LoVo (cell line): ENCODE measurements at places on chromosomes 5 and 9.

DNA sequence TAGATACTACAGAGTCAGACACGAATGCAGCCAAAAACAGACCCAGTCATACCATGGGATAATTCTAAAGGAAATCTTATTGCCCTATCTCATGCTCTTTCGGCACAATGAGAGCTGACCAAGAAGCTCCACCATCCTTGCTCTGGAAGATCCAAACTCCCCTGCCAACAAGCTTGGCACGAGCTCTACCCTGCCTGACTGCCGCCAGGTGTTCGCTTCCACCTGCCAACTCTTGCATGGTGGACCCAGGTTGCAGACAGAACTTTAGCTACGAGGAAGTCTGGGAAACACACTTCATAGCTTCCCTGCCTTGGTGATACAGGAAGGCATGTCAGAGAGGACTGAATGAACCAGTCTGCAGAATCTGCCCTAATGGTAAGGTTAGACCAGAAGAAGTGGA lies 355.0 kb downstream of the DRD1 start:
- no peak for DNase-seq

DNA sequence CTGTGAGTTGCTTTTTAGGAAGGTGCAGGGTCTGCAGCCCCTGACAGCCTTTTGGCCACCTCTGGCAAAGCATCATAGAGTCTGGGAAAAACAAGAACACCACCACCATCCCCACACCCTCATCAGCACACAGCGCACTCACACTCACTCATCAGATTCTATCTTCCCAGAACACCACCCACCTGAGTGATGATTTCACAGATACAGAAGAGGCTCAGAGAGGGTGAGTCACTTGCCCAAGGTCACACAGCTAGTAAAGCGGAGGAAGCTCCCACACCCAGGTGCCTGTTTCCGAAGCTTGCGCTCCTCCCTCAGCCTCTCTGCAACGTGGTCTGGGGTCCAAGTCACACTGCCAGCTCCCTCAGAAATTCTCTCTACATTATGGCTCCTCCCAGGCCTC lies 41.8 kb upstream of the HRH2 start:
- DNase-seq = no peak

- DNase-seq = no peak
Observed at GRCh38 chr5:36897616-36898015, 21.0 kb downstream of the NIPBL start.

DNA sequence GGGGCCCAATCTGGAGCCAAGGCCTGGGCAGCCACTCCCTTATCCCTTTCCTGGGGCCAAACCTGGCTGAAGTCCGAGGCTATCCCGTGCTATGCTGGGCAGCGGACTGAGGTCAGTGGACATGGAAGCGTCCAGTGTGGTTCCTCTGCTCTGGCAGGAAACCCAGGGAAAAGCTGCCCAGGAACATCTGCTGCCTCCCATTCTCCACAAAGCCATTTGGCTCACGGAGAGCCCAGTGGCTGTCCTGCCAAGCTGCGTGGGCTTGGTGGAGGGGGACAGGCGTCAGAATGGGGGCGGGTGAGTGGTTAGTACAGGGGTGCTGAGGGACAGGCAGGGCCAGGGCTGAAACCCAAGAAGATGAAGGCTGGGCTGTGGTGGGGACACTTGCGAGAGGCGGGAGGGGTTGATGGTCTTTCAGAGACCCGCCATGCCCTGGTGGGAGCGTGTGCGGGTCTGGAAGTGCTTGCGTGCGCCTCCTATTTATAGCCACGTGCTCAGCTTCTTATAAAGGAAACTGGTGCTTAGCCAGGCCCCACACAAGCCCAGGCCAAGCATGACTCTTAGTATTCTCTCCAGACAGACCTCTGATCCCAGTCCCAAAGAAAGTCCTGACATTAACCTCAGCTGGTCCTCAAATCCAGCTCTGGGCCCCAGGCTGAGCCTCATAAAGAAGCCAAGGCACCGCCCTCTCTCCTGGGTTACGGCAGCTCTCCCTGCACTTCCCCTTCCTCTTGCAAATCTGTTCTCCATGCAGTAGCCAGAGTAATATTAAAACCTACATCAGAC lies 9.4 kb upstream of the SLC6A7 start:
- no peak for DNase-seq

GRCh38 chr5:129858131-129858675 lies 46.1 kb upstream of the CHSY3 start:
- no peak for DNase-seq

GRCh38 chr9:130138791-130139190 lies 33.4 kb upstream of the NCS1 start:
- DNase-seq = no peak
